ENCODE measurements at places on chromosomes 2 and 18. TPM values are rescaled to one million over a fixed set of nuclear protein-coding genes. Genes with fewer than 3 reads are reported as not detected.
A peak's percentile ranks its signal among the peaks of the same experiment; 100 is the strongest.

IL1B gene
- 2.6 TPM for total RNA-seq

DNA sequence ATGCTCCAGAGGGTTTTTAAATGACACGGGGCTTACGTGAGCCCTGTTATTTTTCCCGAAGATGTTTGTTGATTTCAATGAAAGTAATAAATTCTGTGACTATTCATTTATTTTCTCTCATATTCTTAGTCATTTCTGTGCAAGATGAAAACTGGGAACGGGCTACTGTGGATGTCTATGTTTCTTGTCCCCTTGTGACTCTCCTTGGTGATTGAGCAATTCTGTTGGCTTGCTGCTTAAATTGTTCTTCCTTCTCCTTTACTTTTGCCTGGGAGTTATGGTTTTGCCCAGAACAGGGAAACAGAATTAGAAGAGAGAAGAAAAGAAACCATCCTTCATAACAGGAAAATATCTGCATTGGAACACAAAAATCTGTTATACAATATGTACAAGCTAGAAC lies 508.2 kb upstream of the DSEL start:
- DNase-seq = peak; percentile 21

SKOR2 gene
- not detected for total RNA-seq

DNA sequence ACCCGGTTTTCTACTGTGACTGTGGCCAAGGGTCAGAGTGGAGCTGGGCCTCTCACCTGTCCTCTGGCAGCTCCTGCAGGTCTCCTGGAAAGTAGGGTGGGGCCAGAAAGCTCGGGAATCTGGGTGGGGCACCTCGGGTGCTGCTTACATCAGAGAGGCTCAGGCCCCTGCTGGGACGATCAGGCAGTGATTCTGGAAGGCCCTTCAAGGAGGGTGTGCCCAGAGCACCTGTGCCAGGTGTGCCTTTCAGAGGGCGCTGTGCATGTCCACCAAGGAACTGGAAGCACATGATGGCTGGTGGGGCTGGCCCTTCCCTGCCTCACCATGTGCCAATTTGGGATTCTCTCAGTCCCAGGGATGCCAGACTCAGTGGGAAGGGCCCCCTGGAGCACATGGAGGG lies 44.0 kb downstream of the ATP6V1C2 start:
- DNase-seq = no peak

- peak; percentile 46 for DNase-seq
These were observed 84.6 kb upstream of the RFX8 start for GRCh38 chr2:101559551-101559950.

DNA sequence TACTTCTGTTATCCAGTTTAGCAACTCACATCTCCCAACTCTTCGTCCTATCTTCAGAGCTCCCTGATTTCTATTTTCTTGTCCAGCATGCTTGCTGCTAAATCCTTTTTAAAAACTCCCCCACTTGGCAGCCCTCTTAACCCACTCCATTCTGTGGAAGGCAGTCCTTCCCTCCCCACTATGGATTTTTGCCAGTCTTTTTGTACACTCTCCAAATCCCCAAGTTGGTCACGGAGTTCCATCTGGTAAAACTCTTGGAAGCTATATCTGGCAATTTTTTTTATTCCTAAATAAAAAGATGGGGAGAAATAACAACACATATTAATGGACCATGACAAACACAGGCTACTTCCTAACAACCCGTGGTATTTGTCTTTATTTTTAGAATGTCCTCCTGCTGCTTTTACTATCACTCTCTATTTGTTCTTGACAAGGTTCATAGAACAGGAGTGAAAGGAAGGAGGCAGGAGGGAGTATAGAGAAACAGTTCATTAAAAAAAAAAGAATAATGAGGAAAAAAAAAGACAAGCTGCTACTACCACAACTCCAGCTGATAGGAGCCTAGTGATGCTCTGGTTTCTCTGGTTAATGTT lies 120.0 kb upstream of the THSD7B start:
- no peak for DNase-seq

GAD1 gene
- total RNA-seq = not detected

SPC25 gene
- 2.9 TPM for total RNA-seq

GRCh38 chr18:24616653-24617052 lies 156.2 kb downstream of the HRH4 start:
- no peak for DNase-seq

DNA sequence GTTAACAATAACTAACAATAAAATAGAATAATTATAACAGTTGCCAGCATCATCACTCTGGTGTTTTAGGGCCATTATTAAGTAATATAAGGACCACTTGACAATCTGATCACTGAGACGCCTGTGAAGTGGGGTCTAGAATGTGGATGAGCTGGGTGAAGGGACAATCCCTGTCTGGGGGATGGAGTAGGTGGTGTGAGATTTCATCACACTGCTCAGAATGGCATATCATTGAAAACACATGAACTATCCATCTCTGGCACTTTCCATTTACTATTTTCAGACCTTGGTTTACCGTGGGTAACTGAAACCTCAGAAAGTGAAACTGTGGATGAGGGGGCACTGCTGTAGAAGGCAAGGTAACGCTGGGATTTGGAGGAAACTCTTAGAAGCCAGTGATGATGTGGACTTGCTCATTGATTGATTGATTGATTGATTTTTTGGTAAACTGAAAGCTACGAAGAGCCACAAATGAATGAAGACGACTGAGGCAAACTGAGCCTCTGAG lies 204.4 kb upstream of the TWIST2 start:
- DNase-seq = no peak

- DNase-seq = no peak
These were observed 10.4 kb upstream of the EN1 start for GRCh38 chr2:118857677-118858484.

- DNase-seq = no peak
These were observed 15.3 kb downstream of the WNT10A start for GRCh38 chr2:218895759-218896500.

GRCh38 chr2:181083140-181083539 lies 102.7 kb downstream of the UBE2E3 start:
- DNase-seq = no peak

DNA sequence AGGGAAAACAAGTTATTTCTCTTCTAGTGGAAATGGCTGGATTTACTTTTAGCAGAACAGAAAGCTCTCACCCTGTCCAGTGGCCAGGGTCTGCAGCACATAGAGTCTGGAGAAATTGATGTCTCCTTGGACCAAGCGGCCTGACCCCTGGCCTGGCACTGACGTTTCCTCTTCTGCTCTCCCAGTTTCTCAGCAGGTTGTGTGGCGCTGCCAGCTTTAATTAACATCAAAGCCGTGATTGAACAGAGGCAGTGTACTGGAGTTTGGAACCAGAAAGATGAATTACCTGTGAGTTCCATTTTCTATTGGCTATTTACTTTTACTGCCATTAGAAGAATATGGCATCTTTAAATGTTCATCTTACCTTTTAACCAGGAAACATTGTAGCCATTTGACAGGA lies 20.9 kb downstream of the CD8A start:
- DNase-seq = no peak

GRCh38 chr18:32450874-32451273 lies 19.8 kb downstream of the GAREM1 start:
- no peak for DNase-seq

UGT1A8 gene
- not detected for total RNA-seq

CEBPZOS gene
- total RNA-seq = 19.4 TPM

All from fibroblast of villous mesenchyme (primary cell).